CD14-positive monocyte (primary cell): ENCODE measurements at places on chromosomes 3 and 15. TPM values are rescaled to one million over a fixed set of nuclear protein-coding genes. Genes with fewer than 3 reads are reported as not detected.

ST3GAL6 gene
- 21.0 TPM for polyA plus RNA-seq

MRAS gene
- polyA plus RNA-seq = 7.7 and 13.2 TPM in 2 replicates

GOLGA8K gene
- polyA plus RNA-seq = not detected

LMCD1 gene
- polyA plus RNA-seq = 0.51 TPM

DNA sequence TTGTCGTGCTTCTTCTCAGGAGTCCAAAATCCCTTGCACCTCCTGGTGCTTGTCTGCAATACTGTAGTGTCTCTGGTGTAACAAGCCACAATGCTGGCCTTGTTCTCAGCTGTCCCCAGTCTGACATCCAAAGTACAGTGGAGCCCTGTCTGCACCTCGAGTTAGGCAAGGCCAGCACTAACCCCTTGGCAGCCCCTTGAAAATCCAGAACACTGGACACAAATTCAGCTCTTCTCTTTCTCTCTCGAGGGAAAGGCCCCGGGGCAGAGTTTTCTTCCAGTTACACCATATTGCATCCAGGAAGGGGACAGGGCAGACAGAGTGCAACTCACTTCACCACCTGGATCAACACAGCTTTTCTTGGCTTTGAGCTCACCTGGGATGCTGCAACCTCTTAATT, 91.3 kb upstream of the ATP10A start:
- no peaks in the 10 kb centered on the region for H3K36me3 ChIP-seq
- no peak for DNase-seq

GRCh38 chr3:127670229-127670559, 2.6 kb upstream of the ABTB1 start:
- H3K4me3 ChIP-seq = no peak overlapping the region
- H3K4me1 ChIP-seq = peaks cover 20% of the 10 kb centered on the region
- H3K27ac ChIP-seq = no peak overlapping the region
- H3K27me3 ChIP-seq = no peaks in the 10 kb centered on the region
- no peak for DNase-seq

DNA sequence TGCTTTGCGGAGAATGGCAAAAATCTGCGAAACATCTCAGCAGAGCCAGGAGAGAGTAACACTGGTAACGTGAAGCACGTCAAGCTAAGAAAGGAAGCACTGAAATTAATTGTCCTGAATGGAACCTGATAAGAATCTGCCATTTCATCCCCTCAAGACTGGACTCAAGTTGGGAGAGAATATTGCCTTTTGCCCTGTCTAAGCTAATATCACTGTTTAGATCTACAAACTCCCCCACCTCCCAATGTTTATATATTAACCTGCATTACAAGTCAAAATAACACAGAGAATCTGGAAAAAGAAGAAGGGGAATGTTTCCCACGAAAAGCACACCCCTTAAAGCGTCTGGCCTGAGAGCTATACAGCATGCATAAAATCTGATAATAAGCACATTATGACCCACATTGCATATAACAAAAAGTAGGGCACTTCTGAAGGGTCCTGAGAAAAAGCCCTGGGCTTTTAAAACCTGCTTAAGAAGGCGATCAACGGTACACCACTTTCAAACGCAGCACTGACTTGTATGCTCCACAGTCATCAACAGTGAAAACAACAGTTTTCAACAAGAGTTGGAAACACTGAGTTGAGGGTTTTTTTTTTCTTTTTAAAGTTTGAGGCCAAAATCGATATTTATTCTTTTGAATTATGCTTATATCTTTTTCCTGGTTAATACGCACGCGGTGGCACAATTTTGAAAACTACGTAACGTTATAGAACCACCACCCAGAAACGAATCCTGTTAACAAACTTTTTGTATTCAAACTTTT, 1.4 kb upstream of the KAT2B start:
- no peak for DNase-seq
- H3K27me3 ChIP-seq = no peaks in the 10 kb centered on the region
- H3K4me3 ChIP-seq = peak overlapping the region; percentile 87
- H3K4me1 ChIP-seq = peaks cover 35% of the 10 kb centered on the region
- no peak overlapping the region for H3K27ac ChIP-seq
